ENCODE measurements at places on chromosomes 7 and 10. TPM values are rescaled to one million over a fixed set of nuclear protein-coding genes. Genes with fewer than 3 reads are reported as not detected.

Gene PBLD
- total RNA-seq: 9.1 TPM

Gene SMKR1
- 0.37 TPM for total RNA-seq

Gene PDZD7
- 0.27 TPM for total RNA-seq

Gene TDRD1
- total RNA-seq: not detected

Gene FAM25C
- not detected for total RNA-seq

Gene FAM221A
- total RNA-seq: 7.0 TPM

Gene CALML3
- total RNA-seq: not detected

Gene OPN4
- not detected for total RNA-seq

Gene C10orf71
- not detected for total RNA-seq

Gene CYP26C1
- total RNA-seq: not detected

Gene LIPJ
- not detected for total RNA-seq

Gene NODAL
- total RNA-seq: not detected

Gene RAPGEF5
- 0.22 TPM for total RNA-seq

Gene TMEM196
- not detected for total RNA-seq

Gene POT1
- total RNA-seq: 28.7 TPM

Gene USP6NL
- 4.2 TPM for total RNA-seq

Gene FANK1
- 4.5 TPM for total RNA-seq

Gene TAS2R39
- not detected for total RNA-seq

Gene LRRD1
- not detected for total RNA-seq

Gene CC2D2B
- not detected for total RNA-seq

Gene AKR1D1
- total RNA-seq: not detected
